ENCODE measurements at places on chromosomes 5 and 9.

GRCh38 chr9:72703574-72703973, 182.2 kb downstream of the TMC1 start:
- DNase-seq: no peak

DNA sequence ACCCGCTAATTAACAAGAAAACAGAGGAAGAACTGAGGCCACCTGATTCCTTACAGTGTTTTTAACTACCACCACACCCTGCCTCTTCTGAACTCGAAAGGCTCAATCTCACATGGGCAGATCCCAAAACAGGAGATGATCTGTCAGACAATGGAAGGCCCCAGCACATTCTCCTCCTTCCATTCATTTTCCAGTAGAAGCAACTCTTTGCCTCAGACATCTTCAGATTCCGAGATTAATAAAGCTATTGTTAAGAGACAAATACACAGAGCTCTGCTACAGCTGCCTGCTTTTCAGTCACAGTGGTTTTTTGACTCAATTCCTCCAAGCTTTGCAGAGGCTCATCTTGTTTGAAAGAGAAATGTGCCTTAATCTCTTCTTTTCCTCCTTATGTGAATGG, 127.2 kb upstream of the ADAMTSL1 start:
- DNase-seq: no peak

DNA sequence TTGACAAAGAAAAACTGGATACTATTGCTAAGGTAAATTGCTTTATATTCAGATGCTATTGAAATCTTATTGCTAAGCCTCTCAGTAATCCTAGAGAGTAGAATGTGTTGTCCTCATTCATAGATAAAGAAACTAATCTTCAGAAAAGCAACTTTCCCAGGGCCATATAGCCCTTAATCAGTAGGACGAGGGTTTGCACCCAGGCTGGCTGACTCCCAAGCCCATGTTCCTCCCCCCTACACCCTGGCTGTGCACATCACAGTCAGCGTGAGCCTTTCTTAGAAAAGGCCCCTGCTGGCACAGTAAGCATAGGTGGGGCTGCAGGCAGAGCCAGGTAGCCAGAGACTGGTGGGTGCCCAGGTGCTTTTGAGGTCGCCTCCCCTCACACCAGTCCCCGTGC, 15.8 kb upstream of the GLIPR2 start:
- DNase-seq: no peak

DNA sequence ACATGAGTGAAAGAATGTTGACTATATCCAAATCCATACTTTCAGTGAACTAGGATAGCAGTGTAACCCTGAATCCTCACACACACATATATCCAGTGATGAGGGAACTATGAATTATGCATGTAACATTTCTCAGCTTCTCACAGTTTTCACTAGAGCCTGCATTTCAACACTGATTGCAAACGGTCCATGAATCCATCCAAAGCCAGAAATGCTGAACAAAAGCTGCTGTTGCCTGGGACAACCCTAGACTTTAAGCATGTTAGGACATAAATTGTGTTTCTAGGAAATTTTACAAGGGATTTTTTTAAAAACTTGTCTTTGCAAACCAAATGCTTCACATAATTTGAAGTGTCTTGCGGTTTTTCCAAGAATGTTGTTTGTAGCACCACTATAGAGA, 2010.0 kb upstream of the WWC1 start:
- DNase-seq: no peak

GRCh38 chr5:123545506-123545905, 33.5 kb downstream of the CSNK1G3 start:
- DNase-seq: peak; percentile 1

DNA sequence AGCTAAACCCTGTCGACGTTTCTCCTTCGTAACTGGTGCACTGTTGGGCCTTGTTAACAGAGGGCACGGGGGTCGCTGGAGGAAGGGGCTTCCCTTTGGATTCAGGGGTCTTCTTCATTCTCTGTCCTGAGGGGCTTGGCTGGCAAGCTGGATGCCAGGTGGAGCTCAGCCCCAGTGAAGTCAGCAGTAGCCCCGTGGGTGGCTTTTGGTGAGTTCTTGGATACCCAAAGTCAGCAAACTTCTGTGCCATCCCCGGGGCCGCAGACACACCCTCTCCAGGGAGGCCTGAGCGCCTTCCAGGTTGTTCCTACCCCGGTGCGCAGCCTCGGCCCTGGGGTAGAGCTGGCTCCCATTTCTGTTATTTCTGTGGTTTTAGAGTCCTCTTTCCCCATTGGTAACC, 12.3 kb upstream of the OBP2A start:
- no peak for DNase-seq

DNA sequence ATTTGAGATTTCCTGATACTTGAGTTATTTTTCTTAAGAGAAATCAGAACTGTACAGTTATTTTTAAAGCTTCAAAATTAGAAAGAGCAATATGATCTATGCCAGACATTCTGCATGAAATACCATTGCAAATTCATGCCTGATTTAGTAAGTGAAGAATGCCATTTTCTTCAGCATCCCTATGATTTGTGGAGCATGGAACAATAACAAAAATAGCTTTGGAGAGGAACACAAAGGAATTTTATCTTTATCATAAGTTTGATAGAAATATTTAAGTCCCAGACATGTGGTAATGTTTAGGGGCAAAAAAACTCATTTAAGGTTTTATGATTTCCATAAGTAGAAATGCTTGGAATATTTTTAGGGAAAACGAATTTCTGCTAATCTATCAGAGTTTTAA, 1863.4 kb downstream of the EFNA5 start:
- DNase-seq: no peak

- DNase-seq: no peak
Observed at GRCh38 chr5:33679791-33680190, 212.0 kb downstream of the ADAMTS12 start.

Measured in NCI-H524 (cell line).